ENCODE measurements at places on chromosomes 2 and 18.

DNA sequence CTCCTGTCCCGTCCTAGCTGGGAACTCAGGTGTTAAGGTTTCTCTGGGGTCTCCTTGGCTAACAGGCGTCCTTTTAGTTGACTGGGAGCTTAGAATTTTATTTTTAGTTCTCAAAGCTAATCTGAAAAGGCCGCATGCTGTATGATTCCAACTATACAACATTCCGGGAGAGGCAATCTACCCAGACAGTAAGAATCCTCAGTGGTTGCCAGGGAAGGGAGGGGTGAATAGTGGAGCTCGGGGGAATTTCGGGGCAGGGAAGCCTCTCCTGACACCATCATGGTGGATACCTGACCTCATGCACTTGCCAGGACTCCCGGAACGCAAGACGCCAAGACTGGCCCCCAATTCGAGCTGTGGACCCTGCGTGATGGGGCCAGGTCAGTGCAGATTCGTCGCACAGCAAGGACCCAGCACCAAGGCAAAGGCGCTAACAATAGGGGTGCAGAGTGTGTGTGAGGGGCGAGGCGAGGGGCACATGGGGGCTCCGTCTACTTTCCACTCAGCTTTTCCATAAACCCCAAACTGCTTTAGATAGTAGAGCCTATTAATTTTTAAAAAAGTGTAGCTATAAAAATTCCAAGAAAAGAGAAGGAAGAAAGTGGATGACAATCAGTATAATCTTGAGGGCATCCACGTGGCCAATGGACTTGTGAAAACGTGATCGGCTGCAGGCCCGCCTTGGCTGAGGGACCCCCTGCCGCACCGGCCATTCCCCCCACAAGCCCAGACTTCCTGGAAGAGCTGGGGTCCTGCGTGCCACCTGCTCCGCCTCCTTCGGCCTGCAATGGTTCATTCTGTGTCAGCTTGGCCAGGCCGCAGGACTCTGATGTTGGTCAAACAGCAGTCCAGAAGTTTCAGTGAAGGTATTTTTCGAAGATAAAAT, 17.3 kb downstream of the PDCD1 start:
- no peak for DNase-seq
- H3K27ac ChIP-seq, result no peak overlapping the region
- H3K36me3 ChIP-seq, result no peaks in the 10 kb centered on the region

GRCh38 chr18:32280911-32281310, 91.1 kb downstream of the MEP1B start:
- H3K27ac ChIP-seq, result no peak overlapping the region
- no peaks in the 10 kb centered on the region for H3K4me1 ChIP-seq
- no peaks in the 10 kb centered on the region for H3K36me3 ChIP-seq
- DNase-seq, result no peak

DNA sequence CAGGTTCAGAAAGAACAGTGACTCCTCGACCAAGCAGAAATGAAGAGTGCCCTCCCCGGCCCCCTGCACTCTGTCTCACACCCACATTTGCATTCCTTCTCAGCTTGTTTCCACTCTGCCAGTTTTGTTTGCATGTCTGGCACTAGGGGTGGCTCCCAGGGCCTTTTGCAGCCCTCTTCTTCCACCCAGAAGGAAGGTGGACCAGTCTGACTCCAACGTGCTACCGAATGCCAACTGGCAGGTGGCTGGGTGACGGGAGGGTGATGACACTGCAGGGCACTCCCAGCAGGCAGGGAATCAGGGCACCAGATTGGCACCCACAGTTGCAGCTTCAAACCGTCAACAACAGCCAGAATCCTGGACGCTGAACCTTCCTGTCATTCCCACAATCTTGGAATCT, 371.1 kb downstream of the TXNL1 start:
- DNase-seq, result no peak
- no peaks in the 10 kb centered on the region for H3K36me3 ChIP-seq
- H3K27me3 ChIP-seq, result no peaks in the 10 kb centered on the region
- H3K27ac ChIP-seq, result no peak overlapping the region

- no peaks in the 10 kb centered on the region for H3K36me3 ChIP-seq
These were observed 146.2 kb downstream of the MBP start for GRCh38 chr18:76986406-76986805.

DNA sequence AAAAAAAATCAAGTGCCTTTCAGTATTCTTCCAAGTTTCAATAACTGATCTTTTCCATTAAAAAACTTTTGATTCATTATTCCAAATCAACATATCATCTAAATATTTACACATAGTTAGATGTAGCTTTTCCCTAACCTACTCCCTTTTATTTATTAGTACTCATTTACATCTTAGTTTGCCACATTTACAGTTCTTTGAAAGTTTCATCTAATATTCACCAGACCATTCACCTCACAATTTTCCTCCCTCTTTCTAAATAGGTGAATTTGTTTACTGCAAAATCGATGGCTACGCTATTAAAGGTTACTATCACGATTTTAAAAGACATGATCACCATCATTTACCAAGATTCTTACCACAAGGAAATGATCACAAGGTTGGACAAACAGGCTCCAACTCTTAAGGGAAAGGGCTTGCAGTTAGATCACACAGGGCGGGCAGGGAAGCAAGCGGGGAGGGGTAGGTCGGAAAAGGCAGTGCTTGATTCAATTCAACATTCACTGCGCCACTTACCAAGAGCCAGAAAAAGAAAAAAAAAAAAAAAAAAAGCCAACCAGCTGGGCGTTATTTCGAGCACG, 654 bp upstream of the MARCHF7 start:
- no peak for DNase-seq
- H3K4me3 ChIP-seq, result peak overlapping the region; percentile 95
- H3K27me3 ChIP-seq, result no peaks in the 10 kb centered on the region
- peaks cover 11% of the 10 kb centered on the region for H3K36me3 ChIP-seq

DNA sequence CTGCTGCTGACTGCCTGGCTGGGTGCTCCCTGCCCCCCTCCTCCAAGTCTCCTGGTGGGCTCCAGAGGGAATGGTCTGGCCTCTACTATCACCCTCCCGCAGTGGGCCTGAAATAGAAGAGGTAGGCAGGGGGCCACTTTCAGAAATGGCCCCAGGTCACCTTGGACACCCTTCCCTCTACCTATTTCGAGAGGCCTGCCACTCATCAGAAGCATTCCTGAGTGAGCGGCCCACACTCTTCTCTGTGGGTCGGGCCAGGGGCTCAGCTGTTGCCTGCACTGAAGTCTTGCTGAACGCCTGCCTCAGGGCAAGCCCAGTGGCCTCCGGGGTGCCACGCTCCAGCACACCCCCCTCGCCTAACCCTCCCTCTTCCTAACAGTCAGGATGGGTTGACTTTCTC, 124.9 kb downstream of the TNS1 start:
- no peak overlapping the region for H3K4me3 ChIP-seq
- no peak overlapping the region for H3K27ac ChIP-seq
- peaks cover 57% of the 10 kb centered on the region for H3K36me3 ChIP-seq
- H3K4me1 ChIP-seq, result peaks cover 8% of the 10 kb centered on the region
- H3K27me3 ChIP-seq, result no peaks in the 10 kb centered on the region

DNA sequence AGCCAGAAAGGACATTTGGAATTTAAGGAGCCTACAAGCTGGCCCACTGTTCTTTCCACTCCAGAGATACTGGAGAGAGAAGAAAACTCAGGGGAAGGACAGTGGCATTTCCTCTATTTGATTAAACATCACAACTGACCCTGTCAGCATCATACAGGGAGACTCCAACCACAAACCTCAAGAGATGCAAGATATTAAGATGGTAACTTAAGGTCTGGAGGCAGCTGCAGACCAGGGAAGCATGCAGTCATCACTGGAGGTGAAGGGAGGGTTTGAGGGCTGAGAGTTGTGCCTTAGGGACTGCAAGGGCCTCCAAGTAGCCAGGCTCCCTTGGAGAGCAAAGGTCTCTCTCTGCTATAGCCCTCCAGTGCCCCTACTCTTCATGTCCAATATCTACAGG, 67.4 kb downstream of the RNF152 start:
- H3K27me3 ChIP-seq, result no peaks in the 10 kb centered on the region
- DNase-seq, result peak; percentile 71
- H3K4me1 ChIP-seq, result peaks cover 5% of the 10 kb centered on the region
- H3K36me3 ChIP-seq, result no peaks in the 10 kb centered on the region
